ENCODE measurements at places on chromosomes 2 and 18.

DNA sequence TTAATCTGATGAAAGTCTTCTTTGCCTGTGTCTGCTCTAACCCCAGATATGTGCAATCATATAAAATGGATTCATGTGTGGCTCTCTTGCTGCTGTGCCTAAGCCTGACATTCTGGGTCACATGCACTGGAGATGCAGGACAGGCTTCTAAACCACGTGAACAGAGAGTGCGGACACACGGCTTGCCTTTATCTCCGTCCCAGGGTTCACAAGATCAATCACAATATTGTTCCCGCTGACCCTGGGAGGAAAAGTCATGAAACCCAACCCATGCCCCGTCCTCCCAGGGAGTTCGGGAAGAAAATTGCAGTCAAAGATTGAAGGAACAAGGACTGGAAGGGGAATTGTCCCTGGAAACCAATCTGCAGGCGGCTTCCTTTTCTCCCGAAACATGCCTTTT, 74.8 kb downstream of the VAPA start:
- DNase-seq = no peak

DNA sequence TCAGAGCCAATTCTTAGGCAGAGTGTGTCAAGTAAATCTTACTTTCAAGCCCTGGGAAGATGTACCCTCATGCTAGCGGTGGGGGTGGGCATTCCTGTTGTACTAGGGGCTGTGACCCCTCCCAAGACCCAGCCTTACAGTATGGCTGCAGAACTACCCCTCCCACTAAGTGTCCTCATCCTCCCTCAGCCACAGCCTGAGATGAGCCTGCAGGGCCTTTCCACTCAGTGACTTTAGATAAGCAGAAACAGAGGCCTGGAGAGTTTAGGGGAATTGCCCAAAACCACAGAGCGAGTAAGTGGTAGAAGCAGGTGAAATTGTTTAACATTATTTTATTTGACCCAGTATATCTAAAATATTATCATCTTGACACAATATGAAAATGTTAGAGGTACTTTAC, 36.6 kb downstream of the TTC32 start:
- DNase-seq = no peak

GRCh38 chr2:4258563-4258962, 555.2 kb downstream of the DCDC2C start:
- no peak for DNase-seq

DNA sequence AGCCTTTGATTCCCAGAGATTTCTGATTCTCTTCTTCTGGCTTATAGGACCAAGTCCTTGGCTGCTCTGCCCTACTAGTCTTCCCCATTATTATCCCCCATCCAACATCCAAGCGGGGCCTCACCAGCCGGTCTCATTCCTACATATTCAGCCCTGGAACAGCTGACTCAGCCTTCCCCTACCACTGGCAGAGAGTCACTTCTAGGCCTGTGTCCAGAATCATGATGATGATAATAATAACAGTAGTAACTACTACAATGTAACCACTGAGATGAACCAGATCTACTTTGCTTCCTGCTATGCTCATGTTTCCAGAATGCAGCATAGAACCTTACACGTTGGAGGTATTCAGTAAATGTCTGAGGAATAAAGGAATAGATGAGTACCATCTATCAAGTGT, 295.2 kb downstream of the SRBD1 start:
- peak; percentile 9 for DNase-seq

- no peak for DNase-seq
Observed at GRCh38 chr18:60508108-60508507, 135.5 kb upstream of the MC4R start.

DNA sequence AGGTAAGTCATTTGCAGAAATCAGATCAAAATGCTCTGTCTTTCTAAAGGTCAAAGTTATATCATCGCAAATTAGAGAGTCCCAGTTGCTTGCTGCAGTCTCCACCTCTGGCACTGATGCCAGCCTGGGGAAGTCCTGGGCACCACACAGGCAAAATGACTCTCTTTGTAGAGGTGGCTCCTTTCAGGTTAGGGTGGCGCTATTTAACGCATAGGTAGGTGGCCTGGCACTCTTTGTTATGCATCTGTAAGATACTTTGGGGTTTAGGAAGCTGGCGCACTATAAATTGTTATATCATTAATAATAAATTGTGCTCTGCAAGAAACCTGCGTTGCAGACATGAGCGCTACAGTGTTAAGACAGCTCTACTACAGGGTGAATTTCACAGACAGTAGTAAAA, 268.5 kb downstream of the ICOS start:
- no peak for DNase-seq

DNA sequence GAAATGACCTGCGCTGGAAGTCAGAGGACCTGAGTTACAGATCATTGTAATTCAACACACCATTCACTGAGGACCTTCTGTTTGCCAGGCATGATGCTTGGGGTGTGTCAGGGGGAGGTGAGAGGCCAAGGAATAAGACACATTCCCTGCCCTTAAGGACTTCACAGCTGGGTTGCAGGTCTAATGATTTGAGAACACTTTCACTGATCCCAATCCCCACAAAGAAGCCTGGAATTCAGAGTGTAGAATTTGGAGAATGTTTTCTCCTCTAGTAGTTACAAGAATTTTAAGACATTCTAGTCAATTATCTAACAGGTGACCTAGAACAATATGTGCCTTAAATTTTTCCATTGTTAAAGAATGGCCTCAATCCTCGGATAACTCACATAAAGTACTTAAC, 322.4 kb downstream of the TNS1 start:
- DNase-seq = no peak
